ENCODE measurements at places on chromosomes 4 and X.

DNA sequence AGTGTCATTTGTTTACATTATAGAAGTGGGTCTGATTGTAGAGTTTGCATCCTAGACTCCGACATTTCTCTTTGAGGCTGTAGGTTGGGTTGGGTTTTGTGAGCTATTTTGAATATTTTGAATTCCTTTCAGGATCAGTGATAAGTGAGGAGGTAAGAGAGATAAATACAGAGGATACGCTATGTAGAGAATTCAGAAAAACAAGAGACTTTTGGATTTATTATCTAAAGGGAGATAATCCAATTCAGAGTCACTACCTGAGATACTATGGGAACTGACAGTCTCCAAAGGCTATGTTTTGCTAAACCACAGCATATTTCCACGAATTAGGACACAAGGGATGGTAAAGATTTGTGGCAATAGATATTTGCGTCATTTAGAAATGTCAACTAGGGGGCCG, 16.9 kb upstream of the RAP2C start:
- DNase-seq, result no peak

- DNase-seq, result no peak
Measured at GRCh38 chr4:150974252-150974640, 40.8 kb downstream of the LRBA start.

- DNase-seq, result no peak
Measured at GRCh38 chr4:182862921-182863320, 54.3 kb downstream of the DCTD start.

GRCh38 chr4:26284536-26284935, 36.3 kb upstream of the RBPJ start:
- no peak for DNase-seq

GRCh38 chrX:69138512-69138911, 26.7 kb downstream of the PJA1 start:
- DNase-seq, result peak; percentile 7

- DNase-seq, result peak; percentile 46
Measured at GRCh38 chr4:103934178-103934789, 214.5 kb upstream of the TACR3 start.

Data from fibroblast of skin of back (primary cell).